ENCODE measurements at places on chromosomes 6 and 20.

GRCh38 chr6:105902401-105903031 is 183.6 kb upstream of the PRDM1 start:
- no peak for DNase-seq

GRCh38 chr6:62059901-62060300 is 226.1 kb downstream of the KHDRBS2 start:
- no peak for DNase-seq

DNA sequence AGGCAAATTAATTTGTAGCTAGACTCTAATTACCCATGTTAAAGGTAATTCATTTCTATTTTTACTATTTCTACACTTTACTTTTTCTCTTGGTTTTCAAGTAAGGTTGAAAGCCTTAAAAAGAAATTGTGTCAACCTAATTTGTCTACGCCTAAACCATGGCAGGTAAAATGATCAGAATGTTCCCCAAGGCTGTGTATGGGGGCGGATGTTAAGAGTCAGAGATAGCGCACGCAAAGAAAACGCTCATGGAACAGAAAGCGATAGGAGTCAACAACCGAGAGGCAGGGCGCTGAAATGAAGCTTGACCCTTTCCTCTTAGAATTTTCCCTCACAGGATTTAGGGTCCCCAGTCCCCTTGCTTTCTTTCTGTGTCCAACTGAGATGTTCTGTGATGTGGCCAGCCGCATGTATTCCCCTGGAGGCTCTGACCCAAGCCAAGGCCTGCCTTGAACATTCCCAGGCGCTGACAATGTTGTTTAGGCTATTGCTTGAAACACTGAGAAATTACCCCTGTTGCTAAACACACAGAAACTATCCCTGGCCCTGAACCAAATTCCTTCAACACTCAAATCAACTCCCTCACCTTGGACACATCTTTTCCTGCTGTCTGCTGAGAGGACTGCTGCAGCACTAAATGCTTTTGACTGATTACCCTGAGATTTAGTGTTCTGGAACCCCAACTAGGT is 10.9 kb downstream of the PSMB1 start:
- DNase-seq = no peak

DNA sequence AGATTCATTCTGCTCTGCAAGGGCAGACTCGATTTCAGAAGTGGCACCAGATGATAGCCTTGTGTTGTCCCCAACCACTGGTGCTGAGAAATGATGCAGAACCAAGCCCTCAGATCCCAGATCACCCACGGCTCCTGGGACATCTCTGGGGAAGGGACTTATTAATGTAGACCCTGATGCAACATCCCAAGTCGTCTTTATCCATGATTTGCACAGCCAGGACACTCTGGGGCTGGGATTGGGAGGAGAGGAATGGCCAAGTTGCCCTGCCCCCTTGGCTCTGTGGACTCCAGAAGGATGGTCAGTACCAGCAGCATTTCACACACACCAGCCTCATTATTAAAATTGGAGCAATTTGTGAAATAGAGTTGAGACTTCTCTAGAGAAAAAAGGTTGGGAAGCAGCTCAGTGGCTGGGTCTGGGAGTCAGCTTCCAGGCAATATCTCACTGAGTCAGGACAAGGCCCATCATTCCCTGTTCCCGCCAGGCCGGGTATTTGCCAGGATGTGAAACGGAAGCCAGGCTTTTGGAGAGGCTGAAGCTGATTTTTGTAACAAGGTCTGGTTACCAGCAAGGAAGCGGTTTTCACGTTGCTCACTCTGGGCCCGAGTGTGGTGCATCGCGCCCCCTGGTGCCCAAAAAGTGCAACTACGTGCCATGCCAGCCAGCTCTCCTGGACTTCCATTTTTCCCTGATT is 67.4 kb downstream of the ZBTB2 start:
- DNase-seq = no peak

- no peak for DNase-seq
Measured at GRCh38 chr6:166763606-166764472, 136.8 kb upstream of the RPS6KA2 start.

GRCh38 chr6:160063771-160064413 is 57.7 kb upstream of the SLC22A1 start:
- DNase-seq = no peak
